ENCODE measurements at places on chromosomes 3 and 15. TPM values are rescaled to one million over a fixed set of nuclear protein-coding genes. Genes with fewer than 3 reads are reported as not detected.

GRCh38 chr15:70525551-70525950 lies 237.8 kb downstream of the UACA start:
- no peaks in the 10 kb centered on the region for H3K36me3 ChIP-seq
- no peak for DNase-seq
- H3K4me1 ChIP-seq, result peaks cover 26% of the 10 kb centered on the region
- H3K4me3 ChIP-seq, result no peak overlapping the region
- H3K27ac ChIP-seq, result no peak overlapping the region

GRCh38 chr3:45568848-45569762 lies 25.4 kb upstream of the LIMD1 start:
- no peak for DNase-seq
- no peak overlapping the region for H3K4me3 ChIP-seq

SPTSSB gene
- total RNA-seq, result 20.5 TPM

DNA sequence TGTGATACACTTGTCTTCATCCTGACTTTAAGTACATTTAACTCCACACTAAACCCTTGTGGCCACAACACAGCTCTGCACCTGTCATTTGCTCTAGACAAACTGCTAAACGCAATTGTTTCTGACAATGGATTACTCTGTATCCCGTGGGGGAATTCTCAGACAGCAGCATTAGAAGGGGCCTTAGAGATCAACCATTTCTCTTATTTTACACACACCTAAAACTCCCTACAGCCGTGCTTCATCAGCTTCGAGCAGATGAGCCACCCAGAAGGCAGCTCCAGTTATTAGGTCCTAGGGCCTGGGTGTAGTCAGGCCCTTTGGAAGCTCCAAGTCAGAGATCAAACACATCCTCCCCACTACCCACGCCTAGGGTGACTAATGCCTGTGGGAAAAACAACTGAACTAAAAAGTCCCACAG lies 1.3 kb upstream of the IL12A start:
- no peaks in the 10 kb centered on the region for H3K27me3 ChIP-seq
- H3K4me1 ChIP-seq, result peaks cover 9% of the 10 kb centered on the region
- no peaks in the 10 kb centered on the region for H3K36me3 ChIP-seq
- H3K4me3 ChIP-seq, result no peak overlapping the region
- DNase-seq, result no peak
- H3K27ac ChIP-seq, result no peak overlapping the region

- H3K27me3 ChIP-seq, result no peaks in the 10 kb centered on the region
- no peaks in the 10 kb centered on the region for H3K36me3 ChIP-seq
- no peak overlapping the region for H3K27ac ChIP-seq
- no peak for DNase-seq
Measured at GRCh38 chr3:190616637-190617036, 102.8 kb downstream of the IL1RAP start.

- peak overlapping the region; percentile 71 for H3K4me3 ChIP-seq
- DNase-seq, result no peak
- no peaks in the 10 kb centered on the region for H3K27me3 ChIP-seq
- H3K36me3 ChIP-seq, result no peaks in the 10 kb centered on the region
Measured at GRCh38 chr15:55589287-55589686, 1.1 kb upstream of the PYGO1 start.

- no peak overlapping the region for H3K4me3 ChIP-seq
- H3K36me3 ChIP-seq, result no peaks in the 10 kb centered on the region
- DNase-seq, result no peak
Measured at GRCh38 chr3:141009496-141009895, 41.7 kb upstream of the SPSB4 start.

Measured in stomach (tissue), 19 donors.